ENCODE measurements at places on chromosomes 11 and 22.

DNA sequence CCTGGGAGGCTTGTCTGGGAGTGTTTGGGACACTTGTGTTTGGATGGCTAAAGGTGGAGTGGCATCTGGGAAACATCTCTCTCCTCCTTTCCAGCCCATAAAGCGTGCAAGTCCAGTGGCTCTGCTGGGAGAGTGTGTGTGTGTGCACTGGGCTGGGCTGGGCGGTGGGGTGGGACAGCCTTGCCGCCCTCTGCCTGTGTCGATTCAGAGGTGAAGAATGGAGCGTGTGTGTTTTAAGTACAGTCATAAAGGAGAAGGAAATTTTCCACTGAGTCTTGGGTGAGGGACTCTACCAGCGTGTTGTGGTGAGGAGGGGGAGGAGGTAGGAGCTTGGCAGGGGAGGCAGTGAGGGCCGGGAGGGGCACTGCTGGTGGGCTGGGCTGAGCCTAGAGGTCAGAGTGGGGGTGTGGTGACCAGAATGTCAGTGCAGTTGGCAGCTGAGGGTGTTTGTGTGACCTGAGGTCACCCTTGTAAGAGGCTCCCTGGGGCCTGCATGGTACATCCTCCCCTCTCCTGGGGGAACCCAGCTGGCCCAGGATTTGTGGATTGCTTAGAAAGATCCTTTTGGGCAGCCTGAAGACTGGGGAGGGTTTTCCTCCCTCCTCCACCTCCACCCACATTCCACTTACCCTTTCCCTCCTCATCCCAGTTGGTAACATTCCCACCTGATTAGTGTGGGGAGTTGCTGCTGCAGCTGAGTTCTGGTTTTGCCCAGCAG lies 1.7 kb downstream of the TIMP3 start:
- DNase-seq = no peak

- peak; percentile 44 for DNase-seq
Observed at GRCh38 chr11:68904248-68904847, 657 bp downstream of the IGHMBP2 start.

DNA sequence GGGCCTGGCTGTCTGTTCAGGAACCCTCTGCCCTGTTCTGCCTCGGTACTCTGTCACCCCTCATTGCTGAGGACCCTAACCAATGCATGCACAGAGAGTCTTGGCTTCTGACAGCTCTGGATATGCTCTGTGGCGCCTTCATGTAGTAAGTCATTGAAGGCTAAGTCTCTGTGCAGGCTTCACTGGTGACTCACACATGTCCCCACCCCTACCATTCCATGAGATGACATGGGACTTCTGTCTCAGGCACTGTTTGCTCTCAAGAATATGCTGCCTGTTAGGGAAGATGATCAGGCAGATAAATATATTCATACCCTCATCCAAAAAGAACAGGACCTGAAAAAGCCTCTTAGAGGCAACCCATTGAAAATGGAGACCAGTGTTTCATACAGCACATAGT lies 43.6 kb upstream of the HORMAD2 start:
- no peak for DNase-seq

- no peak for DNase-seq
Observed at GRCh38 chr22:35135165-35135564, 69.2 kb downstream of the ISX start.

- DNase-seq = no peak
Observed at GRCh38 chr11:133243832-133244231, 288.5 kb downstream of the OPCML start.

- no peak for DNase-seq
Observed at GRCh38 chr22:33057363-33057995, 702 bp downstream of the SYN3 start.

- no peak for DNase-seq
Observed at GRCh38 chr22:50201191-50202129, 649 bp downstream of the SELENOO start.

- DNase-seq = no peak
Observed at GRCh38 chr11:75776546-75776945, 8.0 kb downstream of the DGAT2 start.

DNA sequence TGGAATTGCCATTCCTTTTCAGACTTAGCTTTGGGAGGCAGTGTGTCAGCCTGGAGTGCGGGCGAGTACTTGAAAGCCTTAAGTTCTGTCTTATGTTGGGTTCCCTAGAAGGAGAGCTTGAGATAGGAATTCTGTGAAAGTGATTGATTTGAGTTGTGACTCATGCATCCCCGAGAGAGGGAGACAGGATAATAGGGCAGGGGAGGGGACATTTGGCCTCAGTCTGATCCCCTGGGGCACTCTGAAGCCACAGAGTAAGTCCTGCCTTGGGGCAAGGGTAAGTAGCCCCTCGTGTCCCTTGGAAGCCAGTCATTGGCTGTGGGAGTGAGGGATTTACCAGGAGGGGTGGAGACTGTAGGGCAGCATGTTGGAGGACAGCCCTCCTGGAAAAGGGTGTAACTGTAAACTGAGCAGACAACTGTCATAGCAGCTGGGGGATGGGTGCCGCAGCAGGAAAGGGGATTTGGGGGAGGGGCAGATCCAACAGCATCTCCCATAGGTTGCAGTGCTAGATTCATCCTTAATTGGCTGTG lies 44.0 kb downstream of the KIAA1671 start:
- DNase-seq = no peak

GRCh38 chr22:35381424-35382009 lies 621 bp downstream of the HMOX1 start:
- DNase-seq = no peak

DNA sequence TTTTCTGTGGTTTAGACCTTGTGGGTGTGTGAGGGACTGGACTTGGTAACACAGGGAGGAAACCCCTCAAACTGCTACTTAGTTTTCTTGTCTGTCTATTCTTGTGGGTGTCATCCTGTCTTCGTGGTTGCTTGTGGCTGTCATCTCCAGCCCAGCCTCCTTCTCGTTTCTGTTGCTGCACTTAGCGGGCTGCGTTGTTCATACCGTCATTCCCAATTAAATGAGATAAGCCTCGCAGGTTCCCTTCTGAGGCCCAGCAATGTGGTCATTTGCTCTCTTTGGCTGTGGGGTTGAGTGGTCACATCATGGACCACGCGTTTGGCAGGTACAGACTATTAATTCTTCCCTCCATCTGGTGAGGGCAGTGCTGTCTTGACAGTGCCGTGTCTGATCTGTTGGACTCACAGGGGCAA lies 18.8 kb downstream of the PANX1 start:
- DNase-seq = peak; percentile 57

GRCh38 chr11:78748918-78749690 lies 174.4 kb upstream of the NARS2 start:
- no peak for DNase-seq

- peak; percentile 25 for DNase-seq
Observed at GRCh38 chr11:125423247-125423849, 72.7 kb downstream of the FEZ1 start.

- DNase-seq = no peak
Observed at GRCh38 chr22:49035818-49036457, 791.7 kb downstream of the BRD1 start.

DNA sequence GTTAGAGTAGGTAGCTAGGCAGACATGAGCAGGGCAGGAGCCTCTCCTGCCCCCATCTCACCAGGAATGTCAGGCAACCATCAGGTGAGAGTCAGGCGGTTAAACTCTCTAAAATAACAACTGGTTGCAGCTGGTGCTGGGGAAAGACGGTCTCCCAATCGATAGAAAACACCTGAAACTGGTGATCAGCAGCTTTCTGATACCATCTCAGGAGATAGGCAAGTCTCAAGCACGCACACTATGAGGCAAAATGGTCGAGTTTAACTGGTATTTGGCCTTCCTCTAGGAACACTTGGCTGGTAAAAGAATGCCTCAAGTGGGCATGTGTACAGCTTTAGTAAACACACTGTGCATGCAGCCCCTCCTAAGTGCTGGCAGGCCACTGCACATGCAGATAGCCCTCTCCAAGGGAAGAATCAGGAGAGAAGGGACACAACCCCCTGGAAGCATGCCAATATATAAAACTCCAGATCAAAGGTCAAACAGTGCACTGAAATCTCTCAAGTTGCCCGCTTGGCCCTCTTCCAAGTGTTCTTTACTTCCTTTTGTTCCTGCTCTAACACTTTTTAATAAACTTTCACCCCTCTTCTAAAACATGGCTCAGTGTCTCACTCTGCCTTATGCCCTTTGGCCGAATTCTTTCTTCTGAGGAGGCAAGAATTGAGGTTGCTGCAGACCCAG lies 88.7 kb downstream of the USP35 start:
- no peak for DNase-seq

- DNase-seq = no peak
Observed at GRCh38 chr11:19921976-19922688, 209.5 kb downstream of the NAV2 start.

GRCh38 chr22:31243339-31244045 lies 31.4 kb downstream of the LIMK2 start:
- DNase-seq = no peak

DNA sequence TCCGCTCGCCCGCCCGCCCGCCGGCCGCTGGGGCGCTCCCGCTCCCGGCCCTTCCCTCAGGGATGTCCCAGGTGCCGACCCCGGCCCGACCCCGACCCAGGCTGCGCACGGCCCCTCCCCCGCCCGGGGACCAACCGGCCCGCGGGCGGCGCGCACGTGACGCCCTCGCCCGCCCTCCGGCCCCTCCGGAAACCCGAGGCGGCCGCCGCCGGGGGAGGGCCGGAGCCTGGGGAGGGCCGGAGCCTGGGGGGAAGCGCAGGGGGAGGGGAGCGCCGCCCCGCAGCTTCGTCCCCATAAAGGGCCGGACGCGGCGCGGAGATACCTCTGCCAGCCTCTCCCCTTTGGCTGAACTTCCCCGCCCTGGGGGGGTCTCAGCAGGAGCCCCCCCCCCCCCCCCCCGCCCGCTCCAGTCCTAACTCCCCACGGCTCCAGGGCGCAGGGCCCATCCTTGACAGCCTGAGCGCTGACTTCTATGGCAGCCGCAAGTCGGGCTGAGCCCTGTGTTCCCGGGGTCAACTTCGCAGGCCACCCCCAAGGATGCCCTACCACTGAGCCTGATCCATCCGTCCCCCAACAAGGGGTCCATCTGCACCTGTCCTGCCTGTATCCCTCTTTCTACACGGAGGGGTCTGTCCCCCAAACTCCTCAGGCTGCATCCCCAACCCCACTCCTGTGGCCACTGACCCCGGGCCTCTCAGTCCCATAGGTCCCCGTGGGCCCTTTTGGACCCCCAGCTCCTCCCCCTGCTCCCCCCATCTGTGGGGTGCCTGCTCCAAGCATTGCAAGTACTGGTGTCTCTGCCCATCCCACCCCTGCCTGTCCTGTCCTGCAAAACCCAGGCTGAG lies at the start of gene MAPK12:
TSS of gene MAPK12 (minus strand) at position 69 of the 845 bp plus-strand sequence. CDS start 174 bp downstream, outside the sequence.
- DNase-seq = no peak

DNA sequence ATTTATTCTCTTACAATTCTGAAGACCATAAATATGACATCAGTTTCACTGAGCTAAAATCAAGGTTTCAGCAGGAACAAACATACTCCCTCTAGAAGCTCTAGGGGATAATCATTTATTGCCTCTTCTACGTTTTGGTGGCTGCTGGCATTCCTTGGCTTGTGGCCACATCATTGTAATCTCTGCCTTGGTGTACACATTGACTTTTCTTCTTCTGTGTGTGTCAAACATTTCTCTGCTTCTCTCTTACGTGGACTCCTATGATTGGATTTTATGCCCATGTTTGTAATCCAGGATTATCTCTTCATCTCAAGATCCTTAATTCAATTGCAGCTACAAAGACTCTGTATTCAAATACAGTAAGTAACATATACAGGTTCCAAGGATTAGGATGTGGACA lies 30.4 kb upstream of the MMP20 start:
- no peak for DNase-seq

GRCh38 chr11:19713196-19714021 lies 772 bp downstream of the NAV2 start:
- DNase-seq = peak; percentile 5

DNA sequence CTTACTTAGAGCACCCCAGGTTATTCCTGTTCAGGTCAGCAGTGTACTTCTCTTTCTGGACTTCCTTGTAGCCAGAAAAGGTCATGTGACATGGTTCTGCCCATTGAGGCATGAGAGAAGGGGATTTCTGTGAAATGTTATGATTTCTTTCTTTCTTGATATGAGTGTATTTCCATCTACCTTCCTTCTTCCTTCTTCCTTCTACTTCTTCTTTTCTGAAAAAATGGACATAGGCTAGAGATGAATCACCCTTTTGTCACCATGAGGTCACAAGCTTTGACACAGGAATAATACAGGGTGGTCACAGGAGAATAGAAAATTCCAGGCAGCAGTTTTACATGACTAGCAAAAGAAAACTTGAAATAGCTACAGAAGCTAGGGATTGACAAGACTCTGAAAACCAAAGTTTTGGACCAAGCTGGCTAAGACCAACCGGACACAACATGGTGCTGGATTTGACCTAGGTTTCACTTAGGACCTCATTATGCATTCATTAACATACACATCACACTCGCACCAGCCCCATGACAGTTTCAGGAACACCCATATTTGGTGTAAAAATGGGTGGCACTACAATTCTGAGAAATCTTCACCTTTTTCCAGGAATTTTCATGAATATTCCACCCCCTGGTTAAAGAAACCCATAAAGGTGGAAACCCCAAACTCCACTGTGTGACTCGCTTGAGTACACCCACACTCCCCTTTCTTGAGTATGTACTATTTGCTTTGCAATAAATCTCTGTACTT lies 21.2 kb upstream of the MAP6 start:
- DNase-seq = peak; percentile 14

DNA sequence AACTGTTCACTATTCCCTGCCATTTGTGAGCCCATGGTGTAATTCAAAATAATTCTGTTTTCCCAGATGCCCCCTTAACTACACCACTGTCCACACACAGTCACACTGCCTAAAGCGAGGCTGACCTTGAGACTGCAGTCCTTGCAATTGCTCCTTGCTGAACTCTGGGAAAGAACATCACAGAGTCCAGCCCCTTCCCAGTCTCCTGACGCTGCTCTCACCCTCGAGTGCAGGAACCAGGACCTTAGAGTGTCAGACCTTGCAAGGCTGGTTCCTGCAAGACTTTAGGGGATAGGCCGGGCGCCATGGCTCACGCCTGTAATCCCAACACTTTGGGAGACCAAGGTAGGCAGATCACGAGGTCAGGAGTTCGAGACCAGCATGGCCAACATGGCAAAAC lies 33.6 kb downstream of the AHNAK start:
- DNase-seq = no peak

DNA sequence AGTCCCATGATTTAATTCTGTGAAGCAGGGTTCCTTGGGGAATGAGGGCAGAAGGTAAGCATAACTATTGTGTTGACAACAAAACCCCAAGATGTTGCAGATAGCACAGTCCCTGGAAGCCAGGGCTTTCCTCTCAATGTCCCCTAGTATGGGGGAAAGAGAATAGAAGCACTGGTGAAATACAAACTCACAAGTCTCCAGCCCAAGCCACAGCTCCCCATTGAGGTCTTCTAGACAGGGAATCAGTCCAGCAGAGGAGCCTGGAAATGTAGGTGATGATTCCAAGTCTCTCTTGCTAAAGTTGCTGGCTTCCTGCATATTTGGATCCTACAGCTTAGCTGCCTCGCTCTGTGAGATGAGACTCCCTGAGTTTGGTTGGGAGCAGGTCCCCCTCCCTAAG lies 31.7 kb upstream of the DRD2 start:
- DNase-seq = no peak

DNA sequence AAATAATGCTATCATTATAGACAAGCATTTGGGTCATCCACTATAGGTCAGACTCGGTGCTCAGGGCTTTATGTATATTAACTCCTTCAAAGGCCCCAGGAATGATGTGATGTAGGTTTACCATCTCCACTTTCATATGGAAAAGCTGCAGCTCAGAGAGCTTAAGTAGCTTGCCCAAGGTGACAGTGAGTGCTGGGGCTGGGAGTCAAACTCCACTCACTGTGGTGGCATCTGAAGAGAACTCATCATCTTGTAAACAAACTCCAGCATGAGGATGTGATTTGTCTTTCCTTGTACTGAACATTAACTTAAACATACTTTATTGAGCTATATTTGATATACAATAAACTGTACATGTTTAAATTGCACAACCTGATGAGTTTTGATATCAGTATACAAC lies 25.4 kb downstream of the TENM4 start:
- DNase-seq = no peak

All from stimulated activated CD4-positive, alpha-beta T cell treated with anti-CD3 and anti-CD28 coated beads, Interleukin-15, amount 100 ng/mL, for 24 hours (primary cell).